Suppressor macrophage treated with lipopolysaccharide for 4 hours (primary cell): ENCODE measurements at places on chromosomes 7 and 10.

- DNase-seq, result peak; percentile 86
These were observed 14.7 kb downstream of the LZTS2 start for GRCh38 chr10:101014230-101014884.

DNA sequence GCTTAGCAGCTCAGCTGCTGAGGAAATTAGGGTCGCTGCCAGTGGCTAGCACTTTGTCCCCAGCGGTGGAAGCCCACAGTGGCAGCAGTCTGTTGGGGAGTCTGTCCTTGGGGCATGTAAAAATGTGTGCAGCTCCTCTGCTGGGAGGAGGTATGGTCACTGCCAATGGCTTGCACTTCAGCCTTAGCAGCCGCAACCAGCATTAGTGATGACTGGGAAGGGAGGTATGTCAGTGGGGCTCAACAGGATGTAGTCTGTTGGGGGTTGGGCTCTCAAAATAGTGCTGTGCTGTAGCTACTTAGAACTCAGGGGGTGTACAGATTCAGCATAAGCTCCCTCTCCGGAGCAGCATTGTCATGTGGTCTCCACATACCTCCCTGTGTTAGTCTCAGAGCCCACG is 189.9 kb downstream of the ZEB1 start:
- no peak for DNase-seq

DNA sequence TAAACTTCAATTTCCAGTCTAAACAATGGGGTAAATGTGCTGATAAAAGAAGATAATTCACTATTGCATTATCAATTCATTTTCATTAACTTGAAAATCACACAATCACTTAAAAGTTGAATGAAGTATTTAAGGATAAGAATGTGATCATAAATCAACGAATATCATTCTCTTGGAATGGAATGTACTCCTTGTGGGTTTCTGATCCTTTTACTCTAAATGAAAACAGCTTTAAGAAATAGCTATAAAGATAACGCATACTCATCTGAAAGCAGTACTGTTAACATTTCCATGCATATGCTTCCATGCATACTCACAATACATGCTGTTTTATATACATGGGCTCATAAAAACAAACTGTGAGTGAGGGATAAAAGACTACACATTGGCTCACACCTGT is 108.8 kb downstream of the ATE1 start:
- no peak for DNase-seq

GRCh38 chr10:102537367-102537766 is 33.6 kb downstream of the SUFU start:
- DNase-seq, result no peak

DNA sequence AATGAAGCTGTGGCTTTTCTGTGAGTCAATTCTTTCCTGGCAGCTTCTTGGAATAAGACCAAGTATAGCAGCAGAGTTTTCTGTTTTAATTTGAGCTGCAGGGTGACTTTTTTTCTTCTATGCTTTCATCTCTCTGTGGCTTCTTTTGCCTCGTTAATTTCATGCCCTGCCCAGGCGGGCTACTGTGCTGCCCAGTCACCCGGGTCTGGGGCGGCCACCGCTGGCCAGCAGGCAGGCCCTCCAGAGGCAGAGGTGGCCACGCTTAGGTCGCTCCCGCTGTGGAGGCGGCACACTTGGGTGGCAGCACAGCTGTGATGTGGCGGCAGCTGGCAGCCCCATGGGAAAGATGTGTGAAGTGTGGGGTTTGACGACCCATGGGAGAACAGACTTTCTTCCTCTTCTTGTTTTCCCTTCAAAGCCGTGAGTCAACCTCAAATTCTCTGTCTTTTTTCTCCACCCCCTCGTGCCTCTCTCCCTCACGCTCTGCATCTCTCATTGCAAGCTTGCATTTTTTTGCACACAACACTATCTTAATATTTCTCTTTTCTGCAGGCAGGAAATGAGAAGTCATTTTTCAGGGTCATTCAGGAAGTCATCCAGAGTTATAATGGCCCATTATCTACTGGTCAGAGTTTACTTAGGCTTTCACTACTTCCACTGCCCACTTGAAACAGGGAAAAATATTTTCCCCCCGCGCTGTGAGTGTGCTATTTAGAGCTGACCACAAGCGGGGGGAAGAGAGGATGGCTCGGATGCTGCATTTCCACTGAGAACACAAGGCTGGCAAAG is 67.8 kb downstream of the EGFR start:
- no peak for DNase-seq

DNA sequence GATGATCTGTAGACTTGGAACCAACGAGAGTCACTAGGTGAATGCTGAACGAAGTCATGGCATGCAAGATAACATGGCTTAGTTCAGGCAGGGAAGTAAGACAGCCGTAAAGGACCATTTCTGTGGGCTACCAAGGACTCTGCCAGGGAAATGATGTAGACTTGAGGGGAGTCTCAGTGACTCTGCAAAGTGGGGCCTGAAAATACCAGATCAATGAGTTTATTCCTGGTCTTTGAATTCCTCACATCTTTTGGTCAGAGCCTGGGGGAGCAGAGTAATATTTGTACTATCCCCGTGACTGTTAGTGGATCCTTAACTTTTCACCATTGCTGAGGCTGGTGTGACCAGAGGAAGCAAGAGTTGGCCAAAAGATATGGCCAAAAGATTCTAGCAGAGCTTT is 60.7 kb upstream of the INHBA start:
- DNase-seq, result no peak

DNA sequence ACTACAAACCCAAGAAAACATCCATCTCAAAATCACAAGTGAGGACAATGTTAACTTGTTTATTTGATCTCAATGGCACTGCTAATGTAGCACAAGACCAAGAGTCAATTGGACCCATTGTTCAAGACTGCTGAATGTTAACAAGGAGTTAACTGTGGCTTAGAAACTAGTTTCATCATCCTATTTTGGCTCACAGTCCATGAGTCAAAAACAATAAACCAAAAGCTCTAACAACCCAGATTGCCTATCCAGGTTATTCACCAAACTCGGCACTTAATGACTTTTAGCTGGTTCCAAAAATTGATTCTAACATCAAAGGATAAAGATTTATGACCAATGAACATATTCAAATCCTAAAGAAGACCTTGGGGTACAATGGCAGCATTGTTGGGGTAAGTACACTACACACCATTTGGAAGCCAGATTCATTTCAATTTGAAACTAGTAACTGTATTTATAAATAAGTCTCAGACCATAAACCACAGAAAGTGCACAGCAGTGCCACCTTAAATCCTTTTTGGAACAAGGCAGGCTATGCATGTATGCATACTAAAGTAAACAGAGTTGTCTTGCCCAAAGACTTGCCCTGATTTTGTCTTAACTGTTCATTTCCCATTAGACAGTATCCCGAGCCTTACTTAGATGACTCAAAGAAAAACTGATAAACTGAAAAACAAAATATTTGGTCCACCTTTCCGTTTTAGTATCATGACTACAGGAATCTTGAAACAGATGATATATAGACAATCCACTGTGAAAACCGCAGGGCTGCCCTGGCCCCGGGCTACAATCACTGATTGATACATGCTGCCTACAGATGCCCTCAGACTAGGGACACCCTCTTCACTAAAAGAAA is 84.5 kb downstream of the SRPK2 start:
- DNase-seq, result no peak

- no peak for DNase-seq
These were observed 22.4 kb downstream of the ADGRA1 start for GRCh38 chr10:133110133-133110532.

GRCh38 chr10:97771055-97771891 is 526 bp downstream of the SFRP5 start:
- no peak for DNase-seq

DNA sequence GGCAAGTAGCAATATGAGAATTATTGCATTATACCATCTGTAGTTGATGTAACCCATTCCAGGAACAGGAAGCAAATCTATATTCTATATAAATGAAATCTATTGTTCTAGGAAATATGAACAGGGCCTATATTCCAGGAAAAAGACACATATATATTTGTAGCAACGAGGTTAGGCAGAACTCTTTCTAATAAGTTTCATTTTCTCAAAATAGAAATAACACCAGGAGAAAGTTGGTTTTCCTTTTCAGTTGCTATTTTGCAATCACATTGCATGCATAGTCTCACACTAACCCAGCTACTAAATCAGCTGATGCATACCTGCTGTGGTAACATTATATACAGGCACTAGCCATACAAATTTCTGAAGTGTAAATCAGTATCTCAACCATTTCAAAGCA is 6.2 kb upstream of the IFIT2 start:
- peak; percentile 89 for DNase-seq

GRCh38 chr7:110645060-110645459 is 445.9 kb upstream of the LRRN3 start:
- DNase-seq, result no peak

DNA sequence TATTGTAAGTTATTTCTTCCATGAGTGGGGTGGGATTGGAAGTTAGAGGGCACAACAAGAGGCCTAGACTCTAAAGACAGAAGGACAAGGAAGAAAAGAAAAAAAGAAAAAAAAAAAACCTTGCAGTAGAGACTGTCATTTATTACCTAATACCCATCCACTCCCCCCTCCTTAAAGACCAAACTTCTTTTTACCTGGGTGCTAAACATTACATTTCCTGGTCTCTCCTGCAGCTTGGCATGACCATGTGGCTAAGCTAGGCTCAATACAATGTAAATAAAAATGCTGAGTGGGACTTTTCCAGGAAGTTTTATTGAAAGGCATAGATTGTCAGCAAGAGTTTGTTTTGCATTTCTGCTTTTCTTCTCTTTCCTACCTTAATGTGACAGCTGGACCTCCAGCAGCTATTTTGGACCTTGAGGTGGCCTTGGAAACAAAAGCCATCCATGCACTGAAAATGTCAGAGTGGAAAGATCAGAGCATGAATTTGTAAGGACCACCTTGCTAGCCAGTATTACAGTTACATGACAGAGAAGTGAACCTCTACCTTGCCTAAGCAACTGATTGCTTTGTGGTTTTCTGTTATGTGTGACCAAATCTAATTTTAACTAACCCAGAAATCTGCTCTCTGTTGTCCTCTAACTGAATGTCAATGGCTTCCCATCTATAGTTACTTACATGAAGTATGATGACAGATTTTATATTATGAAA is 81.3 kb upstream of the SFMBT2 start:
- DNase-seq, result no peak

DNA sequence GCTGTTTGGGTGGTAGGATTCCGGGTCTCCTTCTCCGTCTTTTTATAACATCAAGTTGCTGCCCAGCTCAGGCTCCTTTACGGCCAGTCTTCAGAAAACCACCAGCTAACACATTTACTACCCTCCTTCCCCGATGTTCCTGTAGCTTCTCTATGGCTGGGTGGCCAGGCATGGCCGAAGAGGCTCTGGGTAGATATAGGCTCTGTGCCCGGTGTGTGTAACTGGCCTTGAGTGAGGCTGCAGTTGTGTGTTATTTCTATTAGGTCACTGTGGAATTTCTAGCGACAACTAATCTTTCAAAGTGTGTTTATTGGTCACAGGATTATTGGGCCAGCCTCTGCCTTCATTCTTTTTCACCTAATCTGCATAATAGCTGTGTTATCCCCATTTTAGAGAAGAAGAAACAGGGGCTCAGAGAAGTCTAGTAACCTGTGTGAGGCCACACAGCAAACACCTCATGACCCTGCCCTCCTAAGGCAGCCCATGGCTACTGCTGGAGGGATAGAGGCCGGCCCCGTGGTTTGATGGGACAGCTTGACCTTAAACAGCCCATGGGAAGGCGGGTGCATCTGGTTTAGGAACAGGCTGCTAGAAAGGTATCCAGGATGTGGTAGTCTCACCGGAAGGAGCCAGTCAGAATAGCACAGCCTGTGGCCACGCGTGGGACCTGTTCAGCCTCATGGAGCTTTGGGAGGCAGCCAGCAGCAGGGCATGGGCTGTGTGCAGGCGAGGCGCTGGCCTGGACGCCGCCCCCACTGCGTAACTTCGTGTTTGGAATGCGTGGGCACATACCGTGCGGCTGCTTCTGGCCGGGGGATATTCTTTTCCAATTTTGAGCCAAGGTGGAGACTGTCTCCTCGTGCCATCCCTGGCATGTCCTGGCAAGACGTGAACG is 29.7 kb downstream of the HTRA1 start:
- DNase-seq, result no peak

- no peak for DNase-seq
These were observed 260.9 kb upstream of the BMPER start for GRCh38 chr7:33644489-33644888.

GRCh38 chr7:100510437-100511239 is 26.9 kb downstream of the NYAP1 start:
- DNase-seq, result no peak

- DNase-seq, result no peak
These were observed 193.4 kb upstream of the VWC2 start for GRCh38 chr7:49580000-49580399.

DNA sequence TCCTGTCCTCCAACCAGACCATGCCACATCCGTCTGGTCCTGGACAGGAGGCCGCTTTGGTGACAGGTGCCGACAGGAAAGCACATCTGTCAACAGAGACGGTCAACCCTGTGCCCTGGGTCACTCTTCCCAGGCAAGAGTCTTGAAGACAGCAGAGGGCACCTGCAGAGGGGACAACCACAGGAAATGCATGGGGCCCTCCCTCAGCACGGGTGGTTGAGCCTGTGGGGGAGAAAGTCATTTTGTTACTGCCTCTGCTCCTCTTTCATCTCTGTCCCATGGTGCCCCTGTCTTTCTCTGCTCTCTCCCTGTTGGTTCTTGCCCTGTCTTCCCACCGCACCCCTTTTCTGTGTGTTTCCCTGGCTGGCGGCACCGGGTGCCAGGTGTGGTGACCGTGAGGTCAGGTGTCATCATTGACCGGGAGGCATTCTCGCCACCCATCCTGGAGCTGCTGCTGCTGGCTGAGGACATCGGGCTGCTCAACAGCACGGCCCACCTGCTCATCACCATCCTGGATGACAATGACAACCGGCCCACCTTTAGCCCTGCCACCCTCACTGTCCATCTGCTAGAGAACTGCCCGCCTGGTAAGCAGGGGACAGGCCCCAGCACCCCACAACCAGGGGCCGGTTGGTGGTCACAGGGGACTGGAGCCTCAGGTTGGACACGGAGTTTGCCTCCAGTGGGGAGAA is 17.6 kb upstream of the VSIR start:
- DNase-seq, result no peak

DNA sequence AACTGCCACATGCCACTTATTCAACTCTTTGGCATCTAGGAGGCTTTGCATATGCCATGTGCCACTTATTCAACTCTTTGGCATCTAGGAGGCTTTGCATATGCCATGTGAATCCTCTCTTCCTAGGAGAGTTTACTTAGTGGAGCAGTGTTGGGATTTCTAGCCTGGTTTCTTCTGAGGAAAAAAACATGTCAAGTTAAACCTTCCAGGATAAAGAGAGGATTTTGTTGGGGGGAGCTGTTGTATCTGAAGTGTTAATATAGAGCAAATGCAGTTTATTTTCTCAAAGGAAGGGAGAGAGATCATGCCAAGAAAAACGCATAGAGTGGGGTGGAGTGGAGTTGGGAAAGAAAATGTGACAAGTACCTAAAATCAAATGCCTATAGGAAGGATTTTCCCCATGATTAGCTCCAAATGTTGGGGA is 91.5 kb downstream of the MCU start:
- DNase-seq, result no peak

- DNase-seq, result no peak
These were observed 43.4 kb downstream of the HIPK2 start for GRCh38 chr7:139734395-139734794.

DNA sequence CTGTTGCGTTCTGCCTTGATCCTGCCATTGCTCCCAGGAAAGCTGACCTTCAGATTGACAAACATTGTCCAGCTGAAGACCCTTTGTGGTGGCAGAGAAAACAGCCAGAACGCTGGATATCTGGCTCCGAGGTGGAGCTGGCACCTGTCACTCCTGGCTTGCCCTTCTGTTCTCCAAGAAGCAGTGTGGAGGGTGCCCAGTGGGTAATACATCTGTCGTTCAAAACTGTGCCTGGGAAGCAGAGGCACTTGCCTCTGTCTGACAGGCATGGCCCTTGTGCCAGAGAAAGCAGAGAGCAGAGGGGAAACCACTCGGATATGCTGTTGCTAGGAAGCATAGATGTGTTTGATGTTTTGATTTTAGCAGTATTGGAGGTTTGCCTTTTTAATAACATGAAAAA is 231.4 kb downstream of the BMPER start:
- no peak for DNase-seq
